ENCODE measurements at places on chromosomes 3 and 15.

DNA sequence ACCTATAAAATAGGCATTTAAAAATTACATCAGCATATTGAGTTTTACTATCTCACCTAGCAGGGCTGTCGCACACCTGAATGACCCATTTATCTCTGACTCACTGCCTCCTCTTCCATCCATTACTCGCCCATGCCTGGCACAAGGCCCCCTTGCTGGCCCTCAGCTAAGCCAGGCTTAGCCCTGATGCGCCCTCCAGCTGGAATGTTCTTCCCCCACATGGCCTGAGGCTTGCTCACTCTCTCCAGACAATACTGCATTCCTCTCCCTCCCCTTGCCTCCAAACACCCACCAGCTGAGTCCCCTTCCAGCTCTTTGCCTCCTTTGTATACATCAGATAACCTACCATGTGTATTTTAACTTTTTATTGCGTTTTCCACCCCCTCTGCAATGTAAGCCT, 7.2 kb downstream of the SH3BP5 start:
- DNase-seq, result peak; percentile 82

- DNase-seq, result no peak
Measured at GRCh38 chr15:85849946-85850345, 55.2 kb upstream of the KLHL25 start.

- no peak for DNase-seq
Measured at GRCh38 chr3:181493423-181493822, 218.3 kb upstream of the SOX2 start.

- no peak for DNase-seq
Measured at GRCh38 chr3:188673646-188674186, 498.1 kb upstream of the TPRG1 start.

DNA sequence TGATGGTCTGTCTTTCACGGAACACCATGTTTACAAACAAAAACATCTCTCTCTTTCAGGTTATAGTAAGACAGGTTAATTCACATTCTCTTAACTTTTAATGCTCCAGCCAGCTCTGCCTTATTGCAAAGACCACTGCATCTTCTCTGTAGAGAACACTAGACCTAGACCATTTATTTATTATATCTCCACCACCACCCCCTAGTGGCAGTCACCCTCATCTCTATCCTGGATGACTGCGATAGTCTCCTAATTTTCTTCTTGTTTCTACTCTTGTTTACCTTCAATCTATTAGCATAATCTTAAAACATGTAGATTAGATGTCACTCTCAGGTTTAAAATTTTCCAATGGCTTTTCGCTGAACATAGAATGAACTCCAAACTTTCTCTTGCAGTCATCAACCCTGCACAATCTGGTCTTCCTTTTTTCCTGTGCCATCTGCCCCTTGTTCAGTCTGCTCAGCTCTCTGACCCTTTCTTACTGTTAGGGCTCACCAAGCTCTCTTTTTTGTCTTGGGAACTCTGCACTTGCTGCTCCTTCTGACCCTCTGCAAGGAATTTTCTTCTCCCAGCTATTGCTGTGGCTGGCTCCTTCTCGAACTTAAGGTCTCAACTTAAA, 155.6 kb downstream of the SQOR start:
- peak; percentile 60 for DNase-seq

DNA sequence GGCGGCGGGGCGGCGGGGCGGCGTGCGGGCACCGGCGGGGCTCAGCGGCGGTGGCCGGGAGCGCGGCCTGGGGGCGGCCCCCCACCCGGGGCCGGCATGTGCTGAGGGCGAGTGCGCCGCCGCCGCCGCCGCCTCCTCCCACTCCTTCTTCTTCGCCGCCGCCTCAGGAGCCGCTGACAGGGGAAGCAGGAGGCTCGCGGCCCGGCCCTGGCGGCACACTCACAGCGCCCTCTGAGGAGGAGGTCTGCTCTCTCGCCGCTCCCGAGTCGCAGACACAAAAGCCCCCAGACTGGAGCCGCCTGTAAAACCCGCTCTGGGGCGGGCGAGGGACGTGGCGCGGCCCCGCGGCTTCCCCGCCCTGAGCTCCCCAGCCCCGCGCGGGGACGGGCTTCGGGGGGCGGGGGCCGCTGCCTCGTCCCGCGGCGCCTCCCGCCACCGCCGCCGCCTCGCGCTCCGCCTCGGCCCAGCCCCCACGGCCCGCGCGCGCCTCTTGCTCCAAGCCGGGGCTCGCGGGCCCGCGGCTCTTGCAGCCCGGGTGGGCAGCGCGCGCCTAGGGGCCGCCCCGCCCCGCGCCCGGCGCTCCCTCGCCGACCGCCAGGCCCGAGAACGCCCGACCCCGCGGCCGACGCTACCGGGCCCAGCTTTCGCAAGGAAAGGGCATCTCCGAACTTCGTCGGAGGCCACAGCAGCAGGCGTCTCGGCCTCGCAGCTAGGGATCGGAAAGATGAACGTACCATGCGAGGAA, at the start of gene PYGO1:
Gene PYGO1 (minus strand): TSS at position 276 of the 745 bp plus-strand sequence. CDS start 462 bp downstream, outside the sequence.
- peak; percentile 72 for DNase-seq

DNA sequence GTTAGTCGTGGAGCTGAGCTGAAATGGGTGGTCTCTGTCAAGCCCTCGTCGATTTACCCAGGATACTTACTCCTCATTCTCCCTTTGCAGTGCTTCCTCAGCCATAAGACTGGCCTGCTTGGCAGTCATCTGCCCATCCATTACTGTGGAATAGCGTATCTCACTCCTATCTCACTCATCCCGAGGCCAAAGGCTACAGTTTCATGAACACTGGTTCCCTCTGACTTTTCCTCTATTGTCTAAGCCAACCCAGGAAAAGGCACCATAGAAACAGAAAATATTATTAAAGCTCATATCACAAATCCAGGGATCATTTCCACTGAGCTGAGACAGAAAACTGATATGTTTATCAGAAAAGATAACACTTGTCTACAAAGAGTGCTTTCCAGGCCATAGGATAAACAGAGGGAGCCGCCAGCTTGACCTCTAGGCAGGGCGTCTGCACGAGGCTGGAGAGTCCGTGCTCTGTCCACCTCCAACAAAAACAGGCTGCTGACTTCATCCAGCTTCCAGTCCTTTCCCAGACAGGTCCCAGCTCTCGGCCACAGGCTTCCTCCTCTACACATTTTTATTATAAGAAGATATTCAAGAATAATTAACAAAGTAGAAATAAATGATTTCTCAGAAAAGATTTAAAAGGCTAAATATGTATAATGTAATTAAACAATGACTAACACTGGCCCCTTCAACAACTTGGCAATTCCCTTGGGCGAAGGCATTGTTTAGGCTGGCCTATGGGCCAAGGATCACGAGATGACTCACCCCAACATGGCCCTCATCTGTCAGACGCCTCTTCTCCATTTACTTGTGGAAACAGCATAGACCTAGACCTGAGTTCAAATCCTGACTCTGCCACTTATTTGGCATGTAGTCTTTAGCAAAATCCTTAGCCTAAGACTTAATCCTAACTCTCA, 27.4 kb upstream of the BOC start:
- no peak for DNase-seq

GRCh38 chr15:50119063-50120040, at the start of gene ATP8B4:
ATP8B4 (minus strand) TSS chr15:50119233; CDS start chr15:50106966, 12,267 bp downstream.
- DNase-seq, result no peak

DNA sequence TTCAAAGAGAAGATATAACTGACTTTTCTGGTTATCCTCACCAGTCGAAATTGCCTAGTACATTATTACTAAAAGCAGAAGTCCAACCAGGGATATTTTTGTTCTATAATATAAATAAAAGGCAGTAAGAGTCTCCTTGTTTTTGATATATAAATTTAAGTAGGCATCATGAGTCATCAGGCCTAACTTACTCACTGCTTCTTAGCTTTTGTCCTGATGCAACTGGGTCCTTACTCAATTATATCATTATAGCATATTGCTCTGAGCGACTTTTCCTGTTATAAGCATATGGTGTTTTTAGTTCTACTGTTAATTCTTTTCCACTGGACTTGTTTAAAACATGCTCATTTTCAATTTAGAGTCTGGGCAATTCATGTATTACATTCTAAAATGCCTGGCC, 910.1 kb downstream of the MCTP2 start:
- no peak for DNase-seq

- DNase-seq, result no peak
Measured at GRCh38 chr15:66481107-66481856, 16.3 kb downstream of the SNAPC5 start.

DNA sequence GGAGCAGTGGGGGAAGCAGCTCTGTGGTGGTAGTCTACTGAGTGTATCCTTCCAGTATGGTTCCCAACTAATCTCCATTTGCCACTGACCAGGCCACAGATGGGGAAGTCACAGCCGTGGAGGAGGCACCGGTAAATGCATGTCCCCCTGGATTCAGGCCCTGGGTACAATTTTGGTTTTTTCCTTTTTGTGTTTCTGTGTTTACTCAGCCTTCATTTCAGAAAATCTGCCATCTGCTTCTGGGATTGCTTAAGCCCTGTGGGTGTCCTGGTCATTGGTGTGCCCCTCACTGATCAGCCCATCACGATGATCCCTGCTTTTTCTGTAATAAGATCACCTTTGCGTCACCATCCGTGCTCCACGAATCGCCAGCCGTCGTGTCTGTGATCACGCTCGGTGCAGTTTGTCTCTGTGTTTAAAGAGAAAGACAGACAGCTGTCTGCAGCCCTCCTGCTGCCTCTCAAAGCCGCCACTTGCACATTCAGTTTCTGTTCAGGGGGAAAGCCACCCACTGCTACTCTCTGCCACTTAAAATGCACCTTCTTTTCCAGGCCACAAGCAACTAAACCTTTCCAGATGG, 68.9 kb downstream of the DNASE1L3 start:
- peak; percentile 36 for DNase-seq

- DNase-seq, result no peak
Measured at GRCh38 chr3:193702967-193703366, 110.0 kb downstream of the OPA1 start.

- no peak for DNase-seq
Measured at GRCh38 chr3:172580680-172581401, 57.6 kb upstream of the TNFSF10 start.

DNA sequence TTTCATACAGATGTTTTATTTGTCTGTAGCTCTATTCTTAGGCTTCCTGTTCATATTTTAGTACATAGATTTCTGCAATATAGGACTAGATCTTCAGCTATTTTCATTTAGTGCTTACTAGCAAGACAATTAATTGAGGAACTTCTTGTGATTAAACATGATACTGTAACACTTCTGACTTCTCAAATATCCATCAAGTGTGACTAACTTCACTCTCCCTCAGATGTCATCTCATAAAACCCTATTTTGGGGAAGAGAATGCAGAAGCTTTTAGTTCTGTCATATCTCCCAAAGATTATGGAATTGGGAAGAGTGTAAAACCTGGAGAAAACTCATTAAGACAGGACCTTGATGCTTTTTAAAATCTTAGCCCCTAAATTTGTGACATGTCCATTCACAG, 28.6 kb upstream of the GOLIM4 start:
- DNase-seq, result no peak

- no peak for DNase-seq
Measured at GRCh38 chr15:100842756-100843730, 36.6 kb upstream of the ALDH1A3 start.

GRCh38 chr3:194497799-194498575, 11.2 kb upstream of the ATP13A3 start:
- no peak for DNase-seq

DNA sequence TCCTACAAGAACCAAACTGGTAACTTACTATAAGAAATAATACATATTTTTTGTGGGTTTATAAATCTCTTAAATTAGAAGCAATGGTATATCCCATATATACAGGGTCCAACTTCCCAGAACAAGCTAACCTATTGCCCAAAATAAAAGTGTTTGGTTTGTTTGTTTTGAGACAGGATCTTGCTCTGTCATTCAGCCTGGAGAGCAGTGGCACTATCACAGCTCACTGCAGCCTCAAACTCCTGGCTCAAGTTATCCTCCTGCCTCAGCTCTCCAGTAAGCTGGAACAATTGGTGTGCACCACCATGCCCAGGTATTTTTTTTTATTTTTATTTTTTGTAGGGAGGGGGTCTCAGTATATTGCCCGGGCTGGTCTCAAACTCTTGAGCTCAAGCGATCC, 135.4 kb downstream of the TFDP2 start:
- DNase-seq, result no peak

GRCh38 chr15:35301088-35301487, 216.0 kb upstream of the NANOGP8 start:
- no peak for DNase-seq

GRCh38 chr3:14117468-14118399, 6.9 kb downstream of the CHCHD4 start:
- DNase-seq, result no peak

DNA sequence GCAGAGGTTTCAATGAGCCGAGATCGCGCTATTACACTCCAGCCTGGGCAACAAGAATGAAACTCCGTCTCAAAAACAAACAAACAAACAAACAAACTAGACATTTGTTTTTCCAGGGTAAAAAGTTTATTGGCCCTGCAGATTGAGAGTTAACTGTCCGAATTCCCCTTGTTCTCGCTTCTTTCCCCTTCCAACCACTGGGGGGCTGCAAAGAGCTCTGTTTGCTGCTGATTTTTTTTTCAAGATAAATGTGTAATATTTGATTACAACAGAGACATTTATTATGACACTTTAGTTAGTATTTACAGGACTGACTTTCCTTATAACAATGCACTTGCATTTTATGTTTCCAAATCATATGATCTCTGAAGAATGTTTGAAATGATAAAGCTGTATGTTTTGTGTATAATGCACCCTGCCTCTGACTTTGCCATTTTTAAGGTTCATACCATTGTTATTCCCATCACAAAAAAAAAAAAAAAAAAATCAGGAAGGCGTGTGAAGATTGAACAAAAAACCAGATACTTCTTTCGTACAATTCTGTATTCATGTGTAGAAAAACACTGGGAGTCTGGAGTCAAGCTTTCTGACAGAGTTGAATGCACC, 2.8 kb downstream of the CLSTN2 start:
- peak; percentile 44 for DNase-seq

DNA sequence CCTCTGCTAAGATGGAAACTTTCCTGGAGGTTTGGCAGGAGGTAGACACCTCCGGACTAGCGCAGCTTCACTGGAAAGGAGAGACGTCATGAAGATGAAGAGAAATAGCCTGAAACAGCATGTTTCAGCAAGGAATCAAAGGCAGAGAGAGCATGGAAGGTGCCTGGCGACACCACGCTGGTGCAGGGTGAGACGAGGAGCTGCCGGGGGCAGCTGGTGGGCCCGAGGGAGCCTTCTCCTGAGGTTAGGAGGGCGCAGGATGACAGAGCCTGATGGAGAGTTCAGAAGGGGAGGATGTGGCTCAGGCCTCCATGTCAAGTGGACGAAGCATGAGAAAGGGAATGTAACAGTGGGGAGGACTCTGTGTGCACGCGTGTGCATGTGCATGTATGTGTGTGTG, 113.6 kb downstream of the TPRA1 start:
- DNase-seq, result no peak

DNA sequence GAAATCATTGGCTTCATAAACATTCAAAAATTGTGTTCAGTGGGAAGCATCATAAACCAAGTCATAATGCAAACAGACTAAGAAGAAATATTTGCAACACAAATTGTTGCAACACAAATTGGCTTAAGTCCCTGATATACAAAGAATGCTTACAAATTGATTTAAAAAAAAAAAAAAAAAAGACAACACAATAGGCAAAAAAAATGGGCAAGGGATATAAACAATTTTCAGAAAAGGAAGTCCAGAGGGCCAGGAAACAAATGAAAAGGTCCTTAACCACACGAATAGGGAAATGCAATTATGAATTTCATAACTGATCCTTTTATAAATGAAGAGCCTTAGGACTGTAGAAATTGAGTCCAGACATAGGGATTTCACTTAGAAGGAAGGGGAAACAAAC, 98.9 kb downstream of the LRRK1 start:
- no peak for DNase-seq
